ENCODE measurements at places on chromosomes 12 and 14.

GRCh38 chr12:78383414-78383813, 481.2 kb upstream of the SYT1 start:
- DNase-seq = no peak

DNA sequence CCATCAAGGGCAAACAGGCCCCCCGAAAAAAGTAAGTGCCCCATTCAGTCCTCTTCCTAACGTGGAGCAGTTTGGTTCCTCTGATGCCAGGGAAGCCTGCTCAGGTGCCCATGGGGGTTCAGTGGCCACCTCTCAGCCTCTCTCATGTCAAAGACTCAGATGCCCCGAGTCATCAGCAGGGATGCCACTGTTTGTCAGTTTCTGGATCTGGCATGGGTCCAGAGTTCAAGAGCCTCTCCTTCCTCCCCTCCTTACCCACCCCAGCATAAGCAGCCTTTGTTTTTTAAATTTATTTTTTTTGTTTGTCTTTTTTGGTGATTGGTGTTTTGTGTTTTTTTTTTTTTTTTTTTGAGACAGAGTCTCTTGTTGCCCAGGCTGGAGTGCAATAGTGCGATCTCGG, 11.3 kb downstream of the KMT5A start:
- DNase-seq = no peak

GRCh38 chr14:99621948-99622347, 17.9 kb upstream of the CCDC85C start:
- no peak for DNase-seq

DNA sequence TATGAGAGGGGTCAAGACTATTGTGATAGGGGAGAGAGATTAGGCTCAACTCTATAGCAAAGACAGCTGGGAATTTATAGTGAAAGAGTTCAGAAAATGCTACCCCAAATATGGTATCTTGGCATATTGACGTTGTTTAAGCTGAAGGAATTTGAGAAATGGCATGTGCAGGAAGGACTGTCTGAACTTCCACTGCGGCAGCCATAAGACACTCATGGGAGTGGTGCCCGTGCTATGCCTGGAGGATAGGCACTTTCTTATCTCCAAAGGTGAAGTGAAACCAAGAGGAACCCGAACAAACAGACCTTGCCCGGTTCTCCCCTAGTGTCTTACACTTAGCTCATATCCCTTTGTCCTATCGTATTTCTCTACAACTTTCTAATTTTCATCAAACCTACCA, 390.3 kb downstream of the TMTC2 start:
- DNase-seq = no peak

DNA sequence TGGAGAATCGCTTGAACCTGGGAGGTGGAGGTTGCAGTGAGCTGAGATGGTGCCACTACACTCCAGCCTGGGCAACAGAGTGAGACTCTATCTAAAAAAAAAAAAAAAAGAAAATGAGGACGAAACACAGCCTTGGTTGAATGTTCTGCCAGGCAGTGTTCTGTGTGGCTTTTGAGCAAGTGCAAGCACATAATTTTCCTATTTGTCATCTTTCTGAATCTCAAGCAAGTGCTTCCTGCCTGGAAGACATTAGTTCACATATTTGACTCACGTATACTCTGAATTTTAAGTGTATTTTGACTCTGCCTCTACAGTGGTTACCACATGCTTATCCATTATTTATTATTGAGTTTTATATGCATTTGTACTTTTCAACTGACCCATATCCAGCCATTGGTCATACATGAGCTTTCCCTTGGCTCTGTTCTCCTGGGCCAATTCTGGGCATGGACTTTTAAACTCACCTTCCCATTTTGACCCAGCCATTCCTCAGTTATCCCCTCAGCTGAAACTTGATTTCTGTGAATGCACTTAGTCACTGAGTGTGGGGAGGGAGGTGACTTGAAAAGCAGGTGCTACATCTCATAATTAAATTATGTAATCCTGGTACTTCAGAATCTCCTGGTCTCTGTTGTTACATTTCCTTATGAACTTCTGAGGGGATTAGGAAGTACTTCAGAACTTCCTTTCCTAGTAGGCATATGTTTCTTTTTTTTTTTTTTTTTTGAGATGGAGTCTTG, 8.1 kb downstream of the OR10G2 start:
- no peak for DNase-seq

GRCh38 chr12:132413931-132414588, 75.9 kb upstream of the FBRSL1 start:
- no peak for DNase-seq

DNA sequence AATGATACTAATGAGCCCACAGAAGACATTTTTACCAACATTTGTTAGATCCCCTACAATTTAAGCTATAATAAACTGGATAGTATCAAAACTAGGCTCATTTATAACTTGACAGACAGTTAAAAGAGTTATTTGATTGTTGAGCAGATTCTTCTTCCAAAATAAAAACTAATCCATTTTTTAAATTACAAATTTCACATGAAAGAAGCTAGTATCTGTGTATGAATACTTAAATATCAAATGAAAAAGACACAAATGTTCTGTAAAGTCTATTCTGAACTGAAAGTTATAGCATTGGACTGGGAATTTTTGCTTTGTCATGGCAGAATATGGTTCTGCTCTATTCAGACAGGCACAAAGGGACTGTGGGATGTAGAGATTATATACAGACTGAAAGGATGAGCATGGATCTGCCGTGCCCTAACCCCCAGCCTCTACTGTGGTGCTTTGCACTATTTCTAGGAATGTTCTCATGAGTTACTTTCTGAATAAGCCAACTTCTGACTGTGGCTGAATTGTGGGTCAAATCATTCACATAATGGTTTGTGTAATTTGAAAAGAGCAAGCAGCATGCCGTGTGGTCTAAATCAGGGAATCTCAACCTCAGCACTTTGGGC, 352.7 kb downstream of the KCNH5 start:
- DNase-seq = no peak

GRCh38 chr14:33062476-33062875, 123.8 kb downstream of the NPAS3 start:
- DNase-seq = no peak

Measured in NCI-H187 treated with DMSO at 0.1 percent for 48 hours (cell line).